ENCODE measurements at places on chromosomes 3 and 15.
A peak's percentile ranks its signal among the peaks of the same experiment; 100 is the strongest.

- no peak for DNase-seq
Observed at GRCh38 chr3:11047500-11047899, 55.0 kb downstream of the SLC6A1 start.

DNA sequence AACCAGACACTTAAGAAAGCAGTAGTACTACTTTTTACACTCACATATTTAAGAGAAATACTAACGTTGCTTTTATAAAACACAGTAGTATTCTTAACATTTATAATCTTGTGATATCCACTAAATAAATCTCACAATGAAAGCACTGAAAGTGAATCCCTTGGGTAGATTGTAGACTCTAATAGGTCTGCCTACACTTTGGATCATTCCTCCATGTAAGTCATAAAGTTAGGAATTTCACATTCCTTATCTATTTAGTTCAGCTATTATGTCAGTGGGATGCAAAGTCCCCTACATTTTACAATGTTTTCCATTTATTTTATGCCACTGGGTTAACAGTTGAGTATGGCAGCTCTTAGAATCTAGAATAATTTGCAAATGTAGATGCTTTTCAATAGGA is 330.7 kb downstream of the LSAMP start:
- no peak for DNase-seq

DNA sequence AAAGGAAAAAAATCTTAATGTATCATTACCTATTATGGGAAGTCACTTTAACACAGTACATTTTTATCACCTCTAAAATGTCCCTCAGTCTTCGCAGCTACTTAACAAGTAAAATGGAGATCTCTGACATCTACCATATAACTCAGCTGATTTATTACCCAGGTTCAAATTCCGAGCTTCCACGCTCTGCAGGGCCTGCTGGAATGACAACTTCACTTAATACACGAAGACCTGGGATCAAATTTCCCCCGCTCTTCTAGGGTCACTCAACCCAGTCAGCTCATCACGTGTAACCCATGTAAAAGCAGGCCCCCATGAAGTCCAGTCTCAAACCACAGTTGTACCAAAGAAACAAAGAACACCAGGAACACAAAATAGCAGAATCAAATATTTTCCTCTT is 44.2 kb upstream of the ACP3 start:
- DNase-seq, result no peak

DNA sequence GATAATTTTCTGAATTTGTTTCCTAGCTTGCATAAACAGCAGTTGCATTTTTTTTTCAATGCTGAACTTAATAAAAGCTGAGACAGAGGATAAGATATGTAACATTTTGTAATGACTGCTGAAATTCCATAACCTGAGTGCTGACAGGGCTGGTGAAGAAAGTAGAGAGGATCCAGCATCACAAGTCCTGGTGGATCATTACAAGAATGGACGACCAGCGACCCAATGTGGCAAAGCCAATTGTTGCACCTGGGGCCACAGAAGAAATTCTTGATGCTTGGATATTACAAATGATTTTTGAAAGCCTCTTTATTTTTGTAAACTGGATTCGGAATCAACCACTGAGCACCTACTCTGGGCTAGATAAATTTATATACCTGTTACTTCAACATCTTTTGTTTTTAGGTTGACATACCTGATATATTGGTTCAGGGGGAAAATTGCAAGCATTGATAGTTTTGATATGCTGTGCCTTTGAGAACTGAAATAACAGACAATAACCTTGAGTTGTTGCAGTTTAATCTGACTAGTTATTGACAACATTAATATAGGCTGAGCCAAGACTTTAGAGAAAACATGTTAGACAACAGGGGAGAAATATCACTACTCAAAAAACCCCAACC is 3.9 kb upstream of the ACTL6A start:
- peak; percentile 69 for DNase-seq

DNA sequence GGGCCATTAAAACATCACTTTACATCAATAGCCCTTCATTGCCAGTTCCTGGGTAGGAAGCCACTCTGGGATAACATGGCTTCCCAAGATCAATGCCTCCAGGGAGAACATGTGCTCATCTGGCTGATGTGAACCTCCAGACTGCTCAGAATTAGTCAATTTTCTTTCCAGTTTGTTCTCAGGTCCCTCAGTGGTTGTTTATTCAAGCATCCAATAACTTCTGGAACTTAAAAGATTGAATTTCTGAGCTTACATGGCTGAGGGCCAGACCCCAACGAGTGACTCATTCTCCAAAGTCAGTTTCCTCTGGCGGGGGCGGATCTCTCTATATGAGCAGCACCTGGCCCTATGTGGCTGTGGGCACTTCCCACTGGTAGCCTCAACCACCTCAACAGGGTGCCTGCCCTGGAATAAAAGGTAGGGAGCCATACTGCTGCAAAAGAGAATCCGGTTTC is 34.0 kb downstream of the LYZL4 start:
- no peak for DNase-seq

- no peak for DNase-seq
Observed at GRCh38 chr3:51522273-51522962, 16.1 kb upstream of the RAD54L2 start.

DNA sequence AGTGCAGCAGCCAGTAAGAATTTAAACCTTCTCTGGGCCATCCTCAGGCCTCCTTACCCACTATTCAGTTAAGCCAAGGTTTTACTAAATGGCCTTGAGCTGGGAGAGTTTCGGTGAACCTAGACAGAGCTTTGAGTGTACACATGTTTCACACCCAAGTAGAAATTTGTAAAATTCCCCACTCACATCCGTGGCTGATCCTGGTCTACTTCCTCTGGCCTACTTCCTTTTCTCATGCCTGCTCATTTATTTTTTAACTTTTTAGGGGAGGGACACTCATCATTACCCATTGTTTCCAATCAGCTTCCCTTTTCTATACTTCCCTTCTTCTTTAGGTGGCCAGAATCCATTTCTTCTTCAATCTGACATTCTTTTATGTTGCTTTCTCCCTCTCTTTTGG is 7.6 kb downstream of the CX3CR1 start:
- DNase-seq, result no peak

DNA sequence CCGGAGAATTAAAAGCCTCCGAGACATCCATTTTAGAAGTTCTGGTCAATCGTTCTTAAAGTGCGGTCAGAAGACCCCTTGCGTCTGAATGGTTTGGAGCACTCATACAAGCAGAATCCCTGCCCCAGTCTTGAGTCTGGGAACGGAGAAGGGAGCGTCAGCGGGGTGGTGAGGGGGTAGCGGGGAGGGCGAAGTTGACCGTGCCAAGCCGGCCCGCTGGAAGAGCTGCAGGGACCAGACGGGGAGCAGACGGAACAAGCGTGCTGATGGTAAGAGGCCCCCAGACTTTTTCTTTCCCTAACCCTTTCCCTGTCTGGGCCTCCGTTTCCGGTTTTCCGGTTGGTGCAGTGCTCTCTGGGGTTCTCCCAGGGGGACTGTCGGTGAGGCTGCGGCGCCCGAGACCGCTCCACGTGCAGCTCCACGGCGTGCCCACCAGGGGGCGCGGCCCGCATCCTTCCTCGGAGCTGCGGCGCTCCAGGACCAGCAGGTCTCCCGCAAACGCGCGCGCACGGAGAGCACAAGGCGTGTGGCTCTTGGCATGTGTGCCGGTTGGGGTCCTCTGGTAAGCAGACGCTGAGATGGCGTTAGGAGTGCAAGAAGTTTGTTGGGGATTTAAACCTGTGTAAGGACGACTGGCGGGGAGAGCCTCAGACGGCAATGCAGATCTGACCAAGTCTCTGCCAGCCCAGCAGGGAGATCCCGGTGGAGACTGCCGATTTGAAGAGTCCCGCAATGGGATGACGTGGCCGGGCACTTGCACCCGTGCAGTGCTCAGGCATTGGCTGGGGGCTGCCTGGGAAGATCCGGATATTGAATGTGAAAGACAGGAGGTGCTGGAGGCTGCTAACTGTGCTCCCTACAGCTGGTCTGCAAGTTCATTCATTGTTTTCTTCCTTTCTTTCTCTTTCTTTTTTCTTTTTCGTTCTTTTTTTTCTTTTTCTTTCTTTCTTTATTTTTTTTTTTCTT is 19.2 kb upstream of the CORO2B start:
- peak; percentile 92 for DNase-seq

DNA sequence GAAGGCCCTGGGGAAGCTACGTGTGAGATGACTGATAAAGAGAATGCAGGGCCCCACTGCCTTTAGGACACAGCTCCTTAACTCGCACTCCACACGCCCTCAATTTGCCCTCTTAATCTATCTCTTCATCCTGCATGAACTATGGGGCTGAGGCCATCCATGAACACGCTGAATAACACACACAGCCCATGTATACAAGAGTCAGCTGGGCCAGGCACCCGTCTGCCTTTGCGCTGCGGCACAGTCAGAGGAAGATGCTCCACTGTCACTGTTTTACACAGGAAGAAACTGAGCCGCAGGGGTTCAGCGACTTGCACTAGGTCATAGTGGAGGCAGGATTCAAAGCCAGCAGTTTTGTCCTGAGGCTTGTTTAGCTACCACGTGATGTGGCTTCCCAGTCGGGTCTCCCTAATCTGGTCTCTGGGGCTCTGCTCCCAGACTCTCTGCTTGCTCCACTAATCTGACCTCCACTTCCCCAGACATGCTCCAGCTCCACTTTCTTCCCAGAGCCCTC is 43.9 kb downstream of the TLE3 start:
- no peak for DNase-seq

DNA sequence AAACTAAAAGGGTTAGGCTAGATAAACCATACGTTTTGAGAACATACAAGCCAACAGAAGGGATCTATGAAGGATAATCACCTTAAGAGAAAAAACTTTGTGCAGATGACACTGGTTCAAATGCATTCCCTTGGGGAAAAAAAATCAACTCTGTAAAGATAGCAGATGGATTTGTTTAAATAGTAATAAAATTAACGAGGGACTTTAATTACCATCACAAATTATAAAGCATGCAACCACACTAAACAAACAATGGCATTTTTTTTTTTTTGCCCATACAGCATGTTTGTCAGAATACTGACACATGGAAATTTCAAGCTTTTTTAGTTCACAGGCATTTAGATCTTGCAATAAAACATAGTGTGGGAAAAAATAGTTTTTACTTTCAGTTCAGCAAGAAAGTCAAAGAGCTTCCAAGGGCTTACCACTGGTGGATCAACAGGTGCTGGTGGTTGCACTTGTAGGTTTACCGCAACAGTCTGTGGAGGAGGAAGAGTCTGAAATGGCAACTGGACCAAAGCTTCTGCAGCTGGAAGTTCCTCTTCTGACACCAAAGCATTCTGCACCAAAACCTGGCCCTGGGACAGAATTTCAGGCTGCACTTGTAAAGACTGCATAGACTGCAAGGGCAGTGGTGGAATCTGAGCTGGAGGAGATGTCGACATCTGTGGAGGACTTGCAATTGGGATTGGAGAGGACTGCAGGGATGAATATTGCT is 53.1 kb downstream of the PHC3 start:
- no peak for DNase-seq

DNA sequence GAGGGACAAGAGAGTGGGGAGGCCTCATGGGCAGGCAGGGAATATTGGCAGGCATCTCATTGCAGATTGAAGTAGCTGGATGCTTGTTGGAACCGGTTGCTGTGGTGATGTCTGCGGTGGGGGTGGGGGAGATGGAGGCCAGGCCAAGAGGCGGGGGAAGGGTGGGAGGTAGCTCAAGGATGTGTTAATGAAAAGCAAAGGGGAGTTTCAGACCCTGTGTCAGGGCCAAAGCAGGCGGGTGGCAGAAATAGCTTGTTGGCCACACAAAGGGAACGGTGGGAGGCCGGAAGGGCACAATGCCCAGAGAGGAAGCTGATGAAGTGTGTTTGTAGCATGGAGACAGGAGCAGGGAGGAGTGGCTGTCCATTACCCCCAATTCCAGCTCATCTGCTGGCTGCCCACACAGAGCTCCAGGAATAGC is 28.0 kb downstream of the CCDC33 start:
- no peak for DNase-seq

DNA sequence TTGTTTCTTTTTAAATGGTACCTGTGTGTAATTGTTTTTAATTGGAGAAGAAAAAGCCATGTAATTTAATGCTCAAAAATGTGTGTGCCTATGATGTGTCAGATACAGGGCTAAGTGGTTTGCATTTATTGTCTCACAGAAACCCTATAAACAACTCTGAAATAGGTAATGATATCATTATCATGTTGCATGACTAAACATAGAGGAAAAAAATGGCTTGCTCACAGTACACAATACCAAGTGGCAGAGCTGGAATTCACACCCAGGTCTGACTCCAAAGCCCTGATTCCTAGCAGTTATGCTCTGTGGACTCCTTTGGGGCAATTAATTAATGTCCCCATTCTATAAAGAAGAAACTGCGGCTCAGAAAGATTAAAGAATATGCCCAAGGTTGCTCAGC is 237.4 kb upstream of the TRIM42 start:
- no peak for DNase-seq

GRCh38 chr3:9105421-9105820 is 142.1 kb upstream of the RAD18 start:
- DNase-seq, result no peak

DNA sequence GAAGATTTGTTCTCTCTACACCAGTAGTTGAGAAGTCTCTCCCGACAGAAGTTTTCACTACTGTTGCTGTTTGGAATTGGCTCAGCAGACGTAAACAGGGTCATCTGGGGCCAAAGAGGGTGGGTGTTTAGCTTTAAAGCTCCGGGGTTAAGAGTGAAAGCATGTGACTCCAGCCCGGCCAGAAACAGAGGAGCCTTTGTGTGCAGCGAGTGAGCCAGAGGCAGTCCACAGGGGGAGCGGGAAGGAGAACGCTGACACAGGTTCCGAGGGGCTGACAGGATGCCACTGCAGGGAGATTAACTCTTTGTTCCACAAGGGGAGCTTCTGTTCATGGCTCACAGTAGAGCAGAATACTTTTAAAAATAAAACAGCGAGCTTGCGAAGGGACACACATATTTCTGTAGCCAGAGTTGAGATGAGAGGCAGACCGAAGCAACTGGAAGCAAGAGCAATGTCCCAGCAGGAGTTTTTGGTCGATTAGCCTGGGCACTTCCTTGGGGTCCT is 26.9 kb downstream of the BMF start:
- DNase-seq, result peak; percentile 88

GRCh38 chr3:123880998-123881561 is 3.1 kb downstream of the MYLK start:
- DNase-seq, result no peak

DNA sequence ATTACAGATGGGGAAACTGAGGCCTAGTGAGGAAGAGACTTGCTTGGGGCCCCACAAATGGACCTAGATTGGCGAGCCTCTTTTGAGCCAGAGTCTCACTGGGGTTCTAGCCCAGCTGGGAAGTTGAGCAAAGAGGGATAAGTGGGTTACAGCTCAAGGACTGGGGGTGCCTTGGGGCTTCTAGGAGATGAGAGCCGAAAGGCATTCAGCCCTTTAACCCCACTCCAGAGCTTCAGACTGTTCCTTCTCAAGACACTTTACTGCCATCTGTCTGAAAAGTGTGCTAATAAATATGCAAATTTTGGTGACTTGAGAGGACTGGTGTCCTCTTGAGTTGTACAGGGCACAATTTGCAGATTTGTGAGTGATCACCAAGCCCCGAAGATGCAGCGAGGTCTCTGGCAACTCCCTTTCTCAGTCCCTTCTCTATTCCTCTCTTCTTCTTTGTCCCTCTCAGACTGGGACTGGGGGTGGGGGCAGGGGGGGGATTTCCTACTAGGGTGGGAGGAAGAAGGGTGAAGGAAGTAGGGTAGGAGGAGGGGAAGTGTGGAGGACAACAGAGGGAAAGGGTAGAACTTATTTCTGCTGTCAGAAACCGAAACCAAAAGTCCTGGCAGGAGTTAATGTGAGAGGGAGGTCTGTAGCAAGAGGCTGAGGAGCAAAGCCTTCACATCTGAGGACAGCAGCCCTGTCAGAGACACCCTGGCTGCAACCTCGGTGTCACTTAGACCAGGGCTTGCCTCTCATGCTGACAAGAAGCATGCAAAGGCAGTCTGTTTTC is 16.2 kb upstream of the ANKDD1A start:
- no peak for DNase-seq

GRCh38 chr3:183922421-183922820 is 37.7 kb upstream of the PARL start:
- no peak for DNase-seq

Data from head of caudate nucleus (tissue), 42 donors.